Natural killer cell (primary cell): ENCODE measurements at places on chromosomes 5 and 9. TPM values are rescaled to one million over a fixed set of nuclear protein-coding genes. Genes with fewer than 3 reads are reported as not detected.

The EPB41L4B gene
- not detected for total RNA-seq

GRCh38 chr9:105503881-105504280 lies 54.0 kb upstream of the FKTN start:
- no peak overlapping the region for H3K27ac ChIP-seq
- DNase-seq: no peak
- no peaks in the 10 kb centered on the region for H3K4me1 ChIP-seq
- H3K36me3 ChIP-seq: no peaks in the 10 kb centered on the region

- H3K27me3 ChIP-seq: no peaks in the 10 kb centered on the region
- H3K4me1 ChIP-seq: peaks cover 10% of the 10 kb centered on the region
- H3K27ac ChIP-seq: no peak overlapping the region
- DNase-seq: no peak
Observed at GRCh38 chr9:110260911-110261310, 4.6 kb upstream of the TXN start.

DNA sequence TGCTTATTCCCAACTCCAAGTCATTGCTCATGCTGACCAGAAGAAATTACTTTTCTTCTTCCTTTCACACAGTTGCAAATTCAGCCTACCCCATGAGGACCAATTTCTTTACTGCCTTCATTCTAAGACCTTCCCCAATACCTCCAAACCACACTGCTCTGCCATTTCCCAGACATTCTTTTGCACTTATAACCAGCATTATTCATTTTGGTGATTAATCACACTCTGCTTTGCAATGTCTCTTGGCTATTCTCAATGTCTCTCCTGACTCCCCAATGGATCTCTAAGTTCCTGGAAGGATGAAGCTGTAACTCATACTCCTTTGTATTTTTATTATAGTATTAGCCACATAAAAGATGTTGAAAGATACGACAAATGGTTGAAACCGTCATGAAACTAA lies 105.7 kb upstream of the RANBP3L start:
- no peaks in the 10 kb centered on the region for H3K27me3 ChIP-seq
- DNase-seq: no peak
- no peaks in the 10 kb centered on the region for H3K36me3 ChIP-seq
- H3K4me3 ChIP-seq: no peak overlapping the region
- H3K4me1 ChIP-seq: no peaks in the 10 kb centered on the region
- no peak overlapping the region for H3K27ac ChIP-seq

GRCh38 chr9:105681724-105682123 lies 12.6 kb upstream of the TMEM38B start:
- no peaks in the 10 kb centered on the region for H3K27me3 ChIP-seq
- no peak overlapping the region for H3K4me3 ChIP-seq
- H3K4me1 ChIP-seq: no peaks in the 10 kb centered on the region
- DNase-seq: no peak
- H3K36me3 ChIP-seq: no peaks in the 10 kb centered on the region
